Placental epithelial cell (primary cell): ENCODE measurements at places on chromosomes 7 and 10. TPM values are rescaled to one million over a fixed set of nuclear protein-coding genes. Genes with fewer than 3 reads are reported as not detected.

GLI3 gene
- total RNA-seq, result 1.8 and 3.1 TPM in 2 replicates

OR9A2 gene
- total RNA-seq, result 1.2 TPM in 1 of 2 replicates, not detected in the other

PBLD gene
- total RNA-seq, result 8.9 and 11.4 TPM in 2 replicates

NUTM2A gene
- 0.76 and 3.9 TPM in 2 replicates for total RNA-seq

VWA2 gene
- under 0.01 TPM in 1 of 2 replicates, not detected in the other for total RNA-seq
